ENCODE measurements at places on chromosomes 16 and 17.

DNA sequence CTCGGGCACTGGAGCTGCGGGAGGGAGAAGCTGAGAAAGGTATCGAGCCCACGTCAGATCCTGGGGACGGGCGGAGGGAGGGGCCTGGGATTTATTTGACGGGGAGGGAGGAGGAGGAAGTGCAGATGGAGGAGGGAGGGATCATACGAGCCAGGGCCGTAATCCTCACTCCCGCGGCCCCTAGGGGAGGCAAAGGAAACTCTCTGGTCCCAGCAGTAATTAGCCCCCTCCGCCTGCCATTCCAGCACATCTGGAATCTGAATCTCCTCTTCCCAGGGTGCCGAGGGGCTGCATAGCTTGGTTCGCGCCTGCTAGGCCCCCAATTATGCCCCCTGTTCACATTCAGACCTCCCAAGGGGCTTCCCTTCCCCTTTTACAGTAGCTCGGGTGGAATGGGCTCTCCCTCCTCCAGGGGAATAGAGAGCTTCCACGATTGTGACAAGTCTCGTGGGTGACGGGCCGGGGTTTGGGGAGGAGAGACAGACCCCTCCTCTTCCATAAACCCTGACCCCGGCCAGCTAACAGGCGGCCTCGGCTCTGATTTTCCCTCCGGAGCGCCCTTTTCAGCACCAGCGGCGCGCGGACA lies at the start of gene SEZ6L2:
SEZ6L2 (minus strand) TSS at position 35 of the 586 bp plus-strand sequence. CDS start 531 bp downstream, outside the sequence.
- peak; percentile 73 for DNase-seq

DNA sequence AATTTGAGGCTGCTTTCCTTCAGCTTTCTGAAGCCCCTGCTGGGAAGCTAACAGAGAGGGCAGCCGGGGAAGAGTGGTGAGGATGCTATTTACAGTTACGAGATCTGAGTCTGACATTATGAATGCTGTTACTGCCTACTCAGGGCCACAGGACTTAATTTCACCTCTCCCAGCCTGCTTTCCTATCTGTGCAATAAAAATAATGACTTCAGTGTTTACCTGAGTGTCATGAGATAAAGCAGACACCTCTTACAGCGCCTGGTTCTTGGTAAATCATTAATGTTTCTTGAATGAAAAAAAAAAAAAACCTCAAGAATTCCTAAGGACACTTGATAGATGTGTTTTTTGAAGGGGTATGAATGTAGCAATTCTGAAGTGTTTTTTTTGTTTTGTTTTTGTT lies 24.2 kb upstream of the CPHXL start:
- DNase-seq = no peak

DNA sequence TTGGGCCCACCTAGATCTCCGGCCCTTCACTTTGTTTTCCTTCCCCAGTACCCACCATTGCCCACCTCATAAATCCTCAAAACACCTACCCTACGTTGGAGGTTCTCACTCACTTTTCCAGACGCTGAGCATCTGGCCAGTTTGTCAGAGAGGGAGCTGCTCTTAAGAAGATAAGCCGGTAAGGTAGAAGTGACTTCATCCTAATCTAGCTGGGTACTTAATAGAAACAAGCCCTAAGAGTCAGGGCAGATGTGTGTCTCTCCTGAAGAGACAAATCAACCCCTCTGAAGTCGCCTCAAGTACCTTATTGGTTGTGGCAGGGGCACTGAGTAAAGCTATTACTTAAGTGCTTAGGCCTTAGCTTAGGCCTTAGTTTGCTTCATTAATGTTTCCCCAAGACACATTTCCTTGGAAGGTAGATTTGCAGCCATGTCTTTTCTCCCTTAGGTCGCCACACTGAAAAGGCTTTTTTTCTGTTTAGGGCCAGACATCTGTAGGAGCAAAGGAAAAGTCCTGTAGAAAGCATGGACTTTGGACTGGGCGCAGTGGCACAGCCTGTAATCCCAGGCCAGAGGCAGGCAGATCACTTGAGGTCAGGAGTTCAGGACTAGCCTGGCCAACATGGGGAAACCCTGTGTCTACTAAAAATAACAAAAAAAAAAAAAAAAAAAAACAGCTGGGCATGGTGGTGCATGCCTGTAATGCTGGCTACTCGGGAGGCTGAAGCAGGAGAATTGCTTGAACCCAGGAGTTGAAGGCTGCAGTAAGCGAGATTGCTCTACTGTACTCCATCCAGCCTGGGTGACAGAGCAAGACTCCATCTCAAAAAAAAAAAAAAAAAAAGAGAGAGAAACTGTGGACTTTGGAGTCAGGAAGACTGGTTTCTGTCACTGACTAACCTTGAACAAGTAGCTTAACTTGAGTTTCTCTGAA lies 1.0 kb downstream of the TACO1 start:
- no peak for DNase-seq

DNA sequence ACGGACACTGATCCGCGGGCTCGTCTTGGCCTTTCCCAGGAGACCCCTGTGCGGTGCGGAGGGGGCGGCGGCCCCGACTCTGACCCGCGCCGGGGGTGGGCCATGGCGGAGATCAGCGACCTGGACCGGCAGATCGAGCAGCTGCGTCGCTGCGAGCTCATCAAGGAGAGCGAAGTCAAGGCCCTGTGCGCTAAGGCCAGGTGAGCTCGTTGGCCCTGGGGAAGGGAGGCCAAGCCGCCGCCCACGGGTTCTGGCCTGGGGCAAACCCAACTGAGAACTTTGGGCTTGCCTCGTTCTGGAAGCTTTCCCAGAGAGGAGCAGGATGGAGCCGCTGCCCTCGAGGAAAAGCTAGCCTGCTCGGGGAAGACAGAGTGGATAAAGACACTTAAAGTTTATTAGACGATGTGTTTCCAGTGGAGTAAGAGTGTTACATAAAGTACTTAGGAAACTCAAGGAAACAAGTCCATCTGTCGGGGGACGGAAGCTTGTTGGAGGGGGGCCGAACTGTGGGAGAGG lies 540 bp downstream of the PPP4C start:
- no peak for DNase-seq

- no peak for DNase-seq
Measured at GRCh38 chr16:27455700-27456099, 53.7 kb downstream of the IL21R start.

- DNase-seq = no peak
Measured at GRCh38 chr17:83162035-83162745, 82.8 kb downstream of the METRNL start.

DNA sequence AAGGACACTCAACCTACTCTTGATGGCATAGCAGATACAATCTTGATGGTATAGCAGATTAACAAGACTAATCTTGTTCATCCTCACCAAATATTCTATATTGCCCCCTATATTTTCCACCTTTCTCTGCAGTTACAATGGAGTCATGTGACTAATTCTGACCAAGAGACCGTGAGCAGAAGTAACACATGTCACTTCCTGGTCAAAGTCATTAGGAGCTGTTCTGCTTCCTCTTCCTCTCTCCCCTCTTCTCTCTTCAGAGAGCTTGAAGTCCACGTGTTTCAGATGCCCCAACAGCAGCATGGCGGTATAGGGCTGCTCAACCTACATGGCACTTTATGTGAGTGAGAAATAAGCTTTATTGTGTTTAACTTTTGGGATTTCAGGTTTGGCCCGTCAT lies 55.3 kb upstream of the ERCC4 start:
- no peak for DNase-seq

DNA sequence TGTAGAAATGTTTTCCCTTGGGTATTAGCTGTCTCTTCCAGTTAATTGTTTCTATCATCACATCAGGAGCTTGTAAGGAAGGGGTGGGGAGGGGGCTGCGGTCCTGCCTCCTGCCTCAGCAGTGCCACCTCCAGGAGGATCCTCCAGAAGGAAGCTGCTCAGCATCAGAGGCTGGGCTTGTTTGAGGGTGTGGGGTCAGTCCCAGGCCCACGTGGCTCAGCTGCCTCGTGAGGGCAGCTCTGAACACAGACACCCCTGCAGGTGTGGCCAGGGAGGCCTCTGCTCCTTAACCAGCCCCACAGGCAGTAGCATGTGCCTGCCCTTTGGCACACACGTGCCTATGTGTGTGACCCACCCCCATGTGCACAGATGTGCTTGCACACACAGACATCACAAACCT lies 46.3 kb downstream of the MRM1 start:
- DNase-seq = no peak

DNA sequence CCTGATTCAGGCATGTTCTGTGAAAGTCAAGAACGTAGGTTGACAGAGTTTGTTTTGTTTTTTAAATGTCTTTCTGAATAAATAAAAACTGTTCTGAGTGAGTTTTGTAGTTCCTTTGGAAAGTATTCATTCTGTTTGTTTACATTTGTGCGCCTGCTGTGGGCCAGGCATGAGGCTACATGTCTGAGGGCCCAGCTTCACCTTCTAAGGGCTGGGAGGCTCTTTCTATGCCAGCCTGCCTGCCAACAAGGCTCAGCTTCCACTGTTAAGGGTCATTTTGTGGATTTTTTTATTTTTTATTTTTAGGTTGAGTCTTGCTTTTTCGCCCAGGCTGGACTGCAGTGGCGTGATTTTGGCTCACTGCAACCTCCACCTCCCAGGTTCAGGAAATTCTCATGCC lies 6.1 kb downstream of the WWOX start:
- no peak for DNase-seq

DNA sequence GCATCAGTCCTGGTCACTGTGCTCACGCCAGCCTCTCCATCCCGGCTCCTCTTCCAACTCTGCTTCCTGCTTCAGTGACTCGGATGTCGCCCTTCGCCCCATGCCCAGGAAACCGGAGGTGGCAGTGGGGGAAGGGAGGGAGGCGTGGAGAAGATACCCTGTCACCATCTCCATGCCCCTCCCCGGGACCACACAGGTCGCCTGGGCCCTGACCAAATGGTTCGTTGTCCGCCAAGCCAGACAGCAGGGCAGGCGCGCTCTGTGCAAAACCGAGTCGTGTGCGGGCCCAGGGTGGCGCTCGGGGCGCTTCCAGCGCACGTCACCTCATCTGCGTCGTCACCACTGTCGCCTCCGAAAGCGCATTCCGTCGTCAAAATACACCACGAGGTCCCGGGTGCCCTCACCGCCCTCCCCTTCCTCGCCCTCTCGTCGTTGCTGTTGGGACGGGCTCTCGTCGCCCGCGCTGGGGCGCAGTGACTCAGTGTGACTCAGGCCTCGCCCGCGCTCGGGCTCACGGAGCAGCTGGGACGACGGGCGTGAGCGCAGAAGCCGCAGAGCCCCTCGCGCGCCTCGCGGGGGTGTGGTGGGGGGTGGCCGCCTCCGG lies 39.2 kb downstream of the ZNF778 start:
- DNase-seq = peak; percentile 73

DNA sequence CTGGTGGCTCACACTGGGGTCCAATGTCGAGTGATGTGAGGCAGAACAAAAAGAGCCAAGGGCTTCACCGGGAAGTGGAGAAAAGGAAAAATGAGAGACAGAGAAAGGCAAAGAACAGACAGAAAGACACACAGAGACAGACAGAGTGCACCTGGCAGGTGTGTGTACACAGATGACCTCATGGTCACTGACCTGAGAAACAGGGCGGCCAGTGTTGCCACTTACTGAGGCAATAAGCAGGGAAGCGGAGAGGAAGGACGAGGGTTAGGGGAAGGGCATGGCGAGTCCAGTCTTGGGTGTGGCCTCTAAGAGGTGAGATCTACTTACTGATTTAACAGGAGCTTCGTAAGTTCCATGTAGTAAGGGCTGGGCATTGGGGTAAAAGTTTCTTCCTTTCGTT lies 7.5 kb downstream of the GINS2 start:
- no peak for DNase-seq

DNA sequence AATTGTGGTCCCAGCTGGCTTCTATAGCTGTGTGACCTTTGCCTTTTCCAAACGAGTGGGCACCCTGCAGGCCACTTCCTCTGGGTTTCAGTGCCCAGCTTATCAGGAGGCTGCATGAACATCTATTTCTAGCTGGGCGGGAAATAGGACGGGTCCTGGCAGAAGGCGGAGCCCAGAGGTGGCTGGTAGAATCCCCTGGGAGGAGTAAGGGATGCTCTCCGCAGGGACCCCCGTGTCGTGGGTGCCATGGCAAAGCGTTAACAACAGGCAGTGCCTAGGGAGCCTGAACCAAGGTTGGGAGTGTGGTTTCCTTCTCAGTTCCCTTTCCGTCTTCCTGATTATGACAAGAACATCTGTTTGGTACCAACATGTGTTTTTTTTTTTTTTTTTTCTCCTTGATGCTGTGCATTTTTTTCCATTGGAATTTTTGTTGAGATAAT lies 58.2 kb downstream of the PLCG2 start:
- no peak for DNase-seq

DNA sequence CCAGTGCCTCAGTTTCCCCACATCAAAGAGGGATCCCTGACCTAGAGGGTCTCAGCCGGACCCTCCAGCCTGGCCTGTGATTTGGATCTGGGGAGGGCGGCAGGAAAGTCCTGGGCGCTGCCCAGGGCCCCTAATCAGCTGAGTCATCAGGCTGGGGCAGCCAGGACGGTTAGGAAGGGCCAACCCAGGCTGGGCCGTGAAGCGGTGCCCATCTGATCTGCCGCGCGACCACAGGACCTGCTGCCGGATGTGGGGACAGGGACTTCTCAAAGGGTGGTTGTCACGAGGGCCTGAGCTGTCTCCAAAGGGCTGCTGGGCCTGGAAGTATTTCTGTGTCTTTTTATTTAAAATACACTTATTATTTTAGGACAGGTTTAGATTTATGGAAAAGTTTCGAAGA lies 4.4 kb downstream of the TPSAB1 start:
- DNase-seq = no peak

DNA sequence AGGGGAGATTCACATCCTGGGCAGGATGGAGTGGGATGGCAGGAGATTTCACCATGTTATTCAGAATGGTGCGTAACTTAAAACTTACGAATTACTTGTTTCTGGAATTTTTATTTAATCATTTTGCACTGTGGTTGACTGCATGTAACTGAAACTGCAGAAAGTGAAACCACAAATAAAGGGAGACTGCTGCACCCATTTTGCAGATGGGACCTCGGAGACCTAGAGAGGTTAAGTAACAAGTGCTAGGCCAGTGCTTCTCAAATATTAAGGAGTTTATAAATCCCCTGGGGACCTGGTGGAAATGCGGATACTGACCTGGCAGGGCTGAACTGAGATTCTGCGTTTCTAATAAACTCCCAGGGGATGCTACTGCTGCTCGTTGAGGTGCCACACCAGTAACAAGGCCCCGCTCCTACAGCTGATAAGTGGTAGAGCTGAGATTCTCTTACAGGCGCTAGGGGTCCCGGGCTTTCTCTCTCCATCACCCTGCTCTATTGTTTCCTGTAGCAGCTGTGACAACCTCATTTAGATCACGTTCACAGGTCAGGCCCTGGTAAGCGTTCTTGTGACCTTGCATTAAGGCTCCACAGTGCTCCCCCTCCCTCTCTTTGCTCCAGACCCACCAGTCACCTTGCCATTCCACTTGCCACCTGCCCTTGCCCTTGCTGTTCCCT lies 167.1 kb upstream of the CDH13 start:
- no peak for DNase-seq

GRCh38 chr17:15334266-15334665 lies 7.1 kb downstream of the TEKT3 start:
- DNase-seq = no peak

DNA sequence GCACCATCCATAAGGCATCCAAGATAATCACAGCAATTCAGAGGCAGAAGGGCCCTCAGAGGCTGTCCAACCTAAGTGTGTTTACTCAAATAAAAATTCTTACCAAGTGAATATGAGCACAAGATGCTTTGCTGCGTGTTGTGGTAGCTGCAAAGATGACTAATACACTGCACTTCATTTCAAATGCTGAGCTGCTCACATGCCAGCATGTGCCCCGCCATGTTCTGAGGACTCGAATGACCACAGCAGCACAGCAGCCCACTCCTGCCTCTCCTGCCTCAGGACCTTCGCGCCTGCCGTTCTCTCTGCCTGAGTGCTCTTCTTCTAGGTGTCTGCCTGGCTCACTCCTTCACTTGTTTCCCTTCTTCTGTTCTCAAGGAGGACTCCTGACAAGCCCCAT lies 19.0 kb downstream of the PIK3R5 start:
- no peak for DNase-seq

All from stimulated activated CD4-positive, alpha-beta T cell treated with anti-CD3 and anti-CD28 coated beads, TNF-alpha, amount 100 ng/mL, for 48 hours (primary cell).